Suprapubic skin (tissue), 4 donors: ENCODE measurements at places on chromosomes 6 and 20. TPM values are rescaled to one million over a fixed set of nuclear protein-coding genes. Genes with fewer than 3 reads are reported as not detected.
A peak's percentile ranks its signal among the peaks of the same experiment; 100 is the strongest.

MROH8 gene
- 1.9 TPM for total RNA-seq

ZNF391 gene
- total RNA-seq = 1.8 TPM

EYS gene
- not detected for total RNA-seq

TAB2 gene
- total RNA-seq = 66.8 TPM

PLEKHG1 gene
- 35.0 TPM for total RNA-seq

GRCh38 chr6:48188158-48188557 is 77.2 kb upstream of the PTCHD4 start:
- H3K27me3 ChIP-seq = no peaks in the 10 kb centered on the region
- H3K4me1 ChIP-seq = no peaks in the 10 kb centered on the region
- H3K36me3 ChIP-seq = no peaks in the 10 kb centered on the region
- no peak overlapping the region for H3K4me3 ChIP-seq
- H3K27ac ChIP-seq = no peak overlapping the region
- no peak for DNase-seq

GRCh38 chr6:128241216-128241615 is 279.2 kb downstream of the PTPRK start:
- H3K36me3 ChIP-seq = no peaks in the 10 kb centered on the region
- H3K27me3 ChIP-seq = no peaks in the 10 kb centered on the region
- no peak overlapping the region for H3K4me3 ChIP-seq

DNA sequence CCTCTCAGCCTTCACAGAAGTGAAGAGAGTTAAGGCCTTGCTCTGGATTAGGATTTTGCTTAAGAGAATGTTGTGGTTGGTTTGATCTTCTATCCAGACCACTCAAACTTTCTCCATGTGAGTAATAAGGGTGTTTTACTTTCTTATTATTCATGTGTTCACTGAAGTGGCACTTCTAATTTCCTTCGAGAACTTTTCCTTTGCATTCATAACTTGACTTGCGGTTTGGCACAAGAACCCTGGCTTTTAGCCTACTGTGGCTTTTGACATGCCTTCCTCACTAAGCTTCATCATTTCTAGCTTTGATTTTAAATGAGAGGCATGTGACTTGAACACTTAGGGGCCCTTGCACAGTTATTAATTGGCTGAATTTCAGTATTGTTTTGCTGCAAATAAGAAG is 166.1 kb upstream of the OPRM1 start:
- H3K4me1 ChIP-seq = no peaks in the 10 kb centered on the region
- no peak for DNase-seq
- H3K27me3 ChIP-seq = no peaks in the 10 kb centered on the region
- no peaks in the 10 kb centered on the region for H3K36me3 ChIP-seq
- no peak overlapping the region for H3K4me3 ChIP-seq

GRCh38 chr20:3080939-3081388 is 3.6 kb downstream of the AVP start:
- no peak overlapping the region for H3K4me3 ChIP-seq
- no peak for DNase-seq
- H3K4me1 ChIP-seq = peaks cover 14% of the 10 kb centered on the region
- no peak overlapping the region for H3K27ac ChIP-seq

- peaks cover 20% of the 10 kb centered on the region for H3K4me1 ChIP-seq
- no peak overlapping the region for H3K27ac ChIP-seq
- peak; percentile 74 for DNase-seq
- H3K27me3 ChIP-seq = peaks cover 3% of the 10 kb centered on the region
- H3K36me3 ChIP-seq = no peaks in the 10 kb centered on the region
Measured at GRCh38 chr6:167731216-167731615, 95.5 kb upstream of the AFDN start.

DNA sequence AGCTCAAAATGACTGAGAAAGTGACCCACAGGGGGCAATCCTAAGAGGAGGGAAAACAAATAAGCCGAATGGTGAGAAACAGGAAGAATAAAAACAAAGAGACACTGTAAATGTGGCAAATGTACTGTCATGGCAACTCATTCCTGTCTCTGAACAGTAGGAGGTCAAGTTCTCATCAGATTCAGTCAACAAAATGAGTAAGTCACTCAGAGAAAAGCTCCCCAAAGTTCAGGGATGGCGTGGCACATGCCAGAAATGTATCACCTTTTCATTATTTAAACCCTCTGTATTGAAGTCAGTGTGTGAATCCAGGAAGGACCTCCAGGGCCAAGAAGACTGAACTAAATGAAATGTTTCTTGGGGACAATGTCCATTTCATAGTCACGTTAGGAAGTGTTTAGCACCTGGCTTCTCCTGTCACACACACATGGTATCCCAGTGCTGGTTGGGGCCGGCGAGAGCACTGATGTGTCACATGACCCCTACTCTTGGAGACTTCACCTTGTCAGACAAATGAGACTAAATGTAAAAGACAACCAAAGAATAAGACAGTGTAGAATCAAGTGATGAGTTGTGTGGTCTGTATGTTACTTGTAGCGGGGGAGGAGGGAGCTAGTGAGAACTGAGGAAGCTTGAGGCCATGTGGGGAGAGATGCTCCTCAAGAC is 20.7 kb downstream of the CNR1 start:
- no peaks in the 10 kb centered on the region for H3K4me1 ChIP-seq
- H3K27ac ChIP-seq = no peak overlapping the region
- DNase-seq = no peak
- no peaks in the 10 kb centered on the region for H3K27me3 ChIP-seq
- no peak overlapping the region for H3K4me3 ChIP-seq

DNA sequence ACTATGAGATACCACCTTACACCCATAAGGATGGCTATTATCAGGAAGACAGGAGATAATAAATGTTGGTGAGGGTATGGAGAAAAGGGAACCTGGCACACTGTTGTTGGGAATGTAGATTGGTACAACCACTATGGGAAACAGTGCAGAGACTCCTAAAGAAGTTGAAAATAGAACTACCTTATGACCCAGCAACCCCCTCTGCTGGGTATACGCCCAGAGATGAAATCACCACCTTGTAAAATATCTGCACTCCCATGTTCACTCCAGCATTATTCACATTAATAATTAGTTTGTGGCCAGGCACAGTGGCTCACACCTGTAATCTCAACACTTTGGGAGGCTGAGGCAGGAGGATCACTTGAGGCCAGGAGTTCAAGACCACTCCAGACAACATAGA is 26.8 kb downstream of the ZBTB9 start:
- no peak for DNase-seq
- no peaks in the 10 kb centered on the region for H3K4me1 ChIP-seq
- H3K36me3 ChIP-seq = no peaks in the 10 kb centered on the region
- H3K4me3 ChIP-seq = no peak overlapping the region

DNA sequence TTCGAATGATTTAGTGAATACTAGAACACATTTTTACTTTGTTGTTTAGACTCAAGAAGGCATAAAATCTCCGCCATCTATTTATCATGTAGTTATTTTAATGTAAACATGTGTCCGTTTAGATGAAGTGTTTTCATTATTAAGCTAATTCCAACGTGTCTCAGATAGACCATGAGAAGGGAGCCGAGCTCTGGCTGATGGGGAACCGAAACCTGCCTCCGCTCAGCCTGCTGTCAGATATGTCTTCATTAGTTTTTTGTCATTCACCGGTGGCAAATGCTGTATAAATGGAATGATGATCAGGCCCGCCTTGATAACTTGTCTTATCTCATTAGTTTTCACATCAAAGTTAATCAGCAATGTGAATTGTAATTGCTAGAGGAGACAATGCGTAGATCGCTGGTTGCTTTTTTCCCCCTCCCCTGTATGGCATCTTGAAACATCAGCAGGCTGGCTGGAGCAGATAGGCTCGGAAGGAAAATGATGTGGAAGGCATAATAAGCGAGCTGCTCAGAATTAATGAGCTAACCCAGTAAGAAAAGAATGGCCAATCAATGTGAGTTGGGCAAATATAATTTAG is 136.4 kb downstream of the LINC00237 start:
- H3K4me3 ChIP-seq = no peak overlapping the region
- no peaks in the 10 kb centered on the region for H3K4me1 ChIP-seq
- no peak overlapping the region for H3K27ac ChIP-seq
- H3K36me3 ChIP-seq = no peaks in the 10 kb centered on the region

DNA sequence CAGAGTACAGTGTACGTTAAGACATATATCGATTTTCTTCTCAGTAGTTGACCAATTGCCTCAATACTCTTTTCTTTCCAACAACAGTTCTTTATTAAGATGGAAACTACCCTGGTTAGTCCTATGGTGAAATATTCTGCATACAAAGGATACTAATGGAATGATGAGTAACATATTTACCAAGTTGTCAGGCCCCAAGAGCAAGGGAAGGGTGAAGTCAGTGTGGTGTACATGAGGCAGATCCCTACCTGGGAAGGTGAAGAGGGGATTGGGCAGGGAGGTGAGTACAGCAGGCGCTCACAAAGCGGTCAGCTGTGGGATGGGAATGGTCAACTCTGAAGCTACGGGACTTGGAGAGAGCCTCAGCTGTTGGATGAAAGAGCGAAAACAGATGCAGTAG is 29.7 kb downstream of the GJA1 start:
- DNase-seq = no peak
- H3K4me3 ChIP-seq = no peak overlapping the region
- H3K4me1 ChIP-seq = no peaks in the 10 kb centered on the region
- H3K27me3 ChIP-seq = no peaks in the 10 kb centered on the region
- no peak overlapping the region for H3K27ac ChIP-seq

DNA sequence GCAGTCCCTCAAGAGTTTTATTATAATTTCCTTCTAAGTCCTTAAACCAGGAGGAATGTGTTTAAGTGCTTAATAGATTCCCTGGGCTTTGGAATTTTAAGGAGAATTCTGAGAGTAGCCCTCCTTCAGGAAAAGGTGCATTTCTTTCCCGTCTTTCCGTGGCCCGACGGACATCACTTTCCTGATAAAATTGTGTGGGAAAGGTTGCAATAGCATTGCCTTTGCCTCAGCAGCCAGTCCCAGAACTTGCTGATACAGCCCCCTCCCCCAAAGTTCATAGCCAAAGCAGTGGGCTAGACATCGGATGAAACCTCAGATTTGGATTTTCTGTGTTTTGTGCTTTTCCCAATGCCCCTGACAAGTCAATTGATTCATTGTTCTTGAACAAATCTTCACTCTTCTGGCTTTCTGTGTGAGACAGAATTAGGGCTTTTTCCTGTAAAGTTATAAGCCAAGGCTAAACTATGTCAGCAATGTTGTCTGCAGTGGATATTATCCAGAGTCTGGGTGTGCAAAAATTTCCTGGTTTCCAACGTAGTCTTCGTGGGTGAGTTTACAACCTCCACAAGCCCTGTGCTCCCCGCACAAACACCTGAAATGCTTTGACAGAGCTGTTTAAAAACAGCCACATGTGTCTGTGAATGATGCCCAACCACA is 1.1 kb upstream of the SMOC2 start:
- no peak overlapping the region for H3K27ac ChIP-seq
- no peak for DNase-seq
- H3K4me1 ChIP-seq = peaks cover 22% of the 10 kb centered on the region
- H3K36me3 ChIP-seq = no peaks in the 10 kb centered on the region
- no peak overlapping the region for H3K4me3 ChIP-seq

DNA sequence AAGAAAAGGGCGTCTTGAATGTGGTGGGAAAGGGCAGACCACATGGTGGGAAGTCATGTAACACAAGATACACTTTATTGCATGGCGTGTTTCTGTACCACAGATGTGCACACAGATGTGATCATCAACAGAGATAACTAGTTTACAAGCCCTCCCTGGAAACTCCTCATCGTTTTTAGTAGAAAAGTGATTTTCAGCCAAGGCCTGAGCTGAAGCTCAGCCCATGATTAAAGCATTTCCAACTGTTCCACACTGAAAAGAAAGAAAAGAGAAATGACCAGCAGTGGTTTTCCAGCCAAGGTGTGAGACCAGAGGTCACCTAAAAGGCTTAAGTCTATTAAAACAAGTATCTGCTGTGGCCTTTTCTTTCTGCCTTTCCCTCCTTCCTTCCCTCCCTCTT is 463.9 kb upstream of the JAG1 start:
- H3K4me1 ChIP-seq = no peaks in the 10 kb centered on the region
- H3K27ac ChIP-seq = no peak overlapping the region
- no peak for DNase-seq
- H3K27me3 ChIP-seq = no peaks in the 10 kb centered on the region
- no peak overlapping the region for H3K4me3 ChIP-seq
- H3K36me3 ChIP-seq = no peaks in the 10 kb centered on the region
